AG08395 (cell line): ENCODE measurements at places on chromosomes 7 and 10.

GRCh38 chr10:81963606-81964005 is 88.6 kb downstream of the NRG3 start:
- DNase-seq: no peak

- DNase-seq: no peak
Measured at GRCh38 chr7:143385891-143386781, 5.0 kb downstream of the ZYX start.

GRCh38 chr10:80474941-80475340 is 20.8 kb downstream of the TSPAN14 start:
- DNase-seq: no peak

GRCh38 chr7:44521347-44522095 is 19.6 kb downstream of the NPC1L1 start:
- DNase-seq: no peak

GRCh38 chr7:26560526-26561256 is 269.0 kb downstream of the SNX10 start:
- no peak for DNase-seq

GRCh38 chr7:100159099-100159623 is 638 bp upstream of the TRAPPC14 start:
- DNase-seq: no peak

GRCh38 chr10:13973742-13974141 is 357.0 kb downstream of the FRMD4A start:
- no peak for DNase-seq

GRCh38 chr7:1009747-1010146 is 26.8 kb downstream of the CYP2W1 start:
- no peak for DNase-seq

DNA sequence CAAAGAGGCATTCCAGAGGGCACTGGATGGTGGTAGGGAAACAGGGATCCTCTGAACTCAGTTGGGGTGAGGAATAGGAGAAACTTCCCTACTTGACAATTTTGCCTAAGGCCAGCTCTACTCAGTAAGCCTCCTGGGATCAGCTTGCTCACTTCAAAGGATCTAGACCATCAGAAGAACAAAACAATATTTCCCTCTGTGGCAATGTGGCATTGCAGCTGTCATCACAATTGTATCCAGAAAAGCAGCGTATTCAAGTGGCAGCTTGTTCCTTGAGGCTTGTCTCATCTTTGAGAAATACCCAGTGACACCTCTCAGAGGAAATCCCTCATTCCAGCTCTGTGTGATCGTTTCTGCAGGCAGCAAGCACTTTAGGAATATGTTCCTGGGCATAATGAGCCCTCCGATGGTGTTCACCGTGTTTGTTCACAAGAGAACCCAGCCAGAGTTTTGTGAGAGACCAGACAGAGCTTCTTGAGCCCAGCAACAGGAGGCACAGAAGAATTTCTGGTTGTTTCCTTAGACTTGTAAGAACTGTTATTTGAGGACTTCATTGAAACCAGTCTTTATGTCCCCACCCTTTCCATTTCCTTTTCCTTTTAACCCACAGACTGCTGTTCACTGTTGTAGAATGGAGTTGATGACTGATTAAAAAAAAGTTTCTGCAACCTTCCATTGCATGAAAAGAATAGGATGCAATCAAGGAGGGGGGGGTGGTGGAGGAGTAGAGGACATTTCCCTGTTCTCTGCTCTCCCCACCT is 747.3 kb downstream of the LRMDA start:
- DNase-seq: no peak

DNA sequence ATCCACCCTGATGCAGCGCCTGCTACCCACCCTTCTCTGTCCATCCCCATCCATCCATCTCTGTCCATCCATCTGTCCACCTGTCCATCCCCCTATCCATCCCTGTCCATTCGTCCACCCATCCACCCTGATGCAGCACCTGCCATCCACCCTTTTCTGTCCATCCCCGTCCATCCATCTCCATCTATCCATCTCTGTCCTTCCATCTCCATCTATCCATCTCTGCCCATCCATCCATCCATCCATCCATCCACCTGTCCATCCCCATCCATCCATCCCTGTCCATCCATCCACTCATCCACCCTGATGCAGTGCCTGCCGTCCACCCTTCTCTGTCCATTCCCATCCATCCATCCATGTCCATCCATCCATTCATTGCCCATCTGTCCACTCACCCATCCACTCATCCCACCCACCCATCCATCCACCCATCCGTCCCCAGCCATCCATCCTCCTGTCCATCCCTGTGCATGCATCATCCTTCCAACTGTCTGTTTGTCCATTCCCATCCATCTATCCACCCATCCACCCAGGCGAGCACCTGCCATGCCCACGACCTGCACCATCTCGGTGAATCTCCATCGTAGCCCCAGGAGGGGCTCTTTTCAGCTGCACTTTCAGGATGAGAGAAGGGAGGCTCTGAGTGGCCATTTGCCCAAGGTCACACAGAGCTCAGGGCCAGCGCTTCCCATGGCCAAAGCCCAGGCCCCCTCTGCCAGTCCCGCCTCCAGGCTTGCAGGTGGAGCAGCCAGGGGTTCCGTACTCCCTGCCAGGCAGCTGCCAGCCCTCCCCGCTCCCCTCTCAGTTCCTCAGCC is 137.4 kb downstream of the LHPP start:
- no peak for DNase-seq

DNA sequence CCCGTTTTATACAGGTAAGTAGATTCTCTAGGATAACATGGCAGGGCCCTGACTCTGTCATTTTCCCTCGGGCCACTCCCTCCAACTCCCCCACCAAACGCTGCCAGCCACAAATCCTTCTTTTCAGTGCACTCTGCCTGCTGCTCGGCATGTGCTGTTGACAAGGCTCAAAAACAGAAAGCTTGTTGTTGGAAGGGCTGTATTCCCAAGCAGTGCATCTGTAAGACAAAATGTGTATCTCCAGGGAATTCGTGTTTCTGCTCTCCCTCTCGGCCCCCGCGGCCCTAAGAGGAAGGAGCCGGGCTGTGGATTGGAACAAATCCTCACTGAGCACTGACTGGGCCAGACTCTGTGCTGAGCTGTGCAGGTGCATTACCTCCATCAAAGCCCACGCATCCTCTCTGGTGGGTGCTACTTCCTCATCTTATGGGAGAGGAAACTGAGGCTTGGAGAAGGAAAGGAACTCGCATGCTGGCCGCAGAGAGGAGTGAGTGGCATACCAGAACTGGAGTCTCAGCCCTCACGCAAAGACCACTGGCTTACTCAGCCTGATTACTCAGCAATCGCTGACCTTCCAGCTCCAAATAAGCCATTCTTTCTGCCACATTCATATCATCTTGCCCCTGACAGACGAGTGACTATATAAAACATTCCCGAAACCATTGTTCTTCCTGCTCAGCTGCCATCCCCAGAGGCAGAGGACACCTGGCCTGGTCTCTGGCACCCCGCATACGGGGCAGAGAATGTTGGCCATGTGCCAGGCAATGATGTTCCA is 33.5 kb upstream of the ENO4 start:
- peak; percentile 46 for DNase-seq

DNA sequence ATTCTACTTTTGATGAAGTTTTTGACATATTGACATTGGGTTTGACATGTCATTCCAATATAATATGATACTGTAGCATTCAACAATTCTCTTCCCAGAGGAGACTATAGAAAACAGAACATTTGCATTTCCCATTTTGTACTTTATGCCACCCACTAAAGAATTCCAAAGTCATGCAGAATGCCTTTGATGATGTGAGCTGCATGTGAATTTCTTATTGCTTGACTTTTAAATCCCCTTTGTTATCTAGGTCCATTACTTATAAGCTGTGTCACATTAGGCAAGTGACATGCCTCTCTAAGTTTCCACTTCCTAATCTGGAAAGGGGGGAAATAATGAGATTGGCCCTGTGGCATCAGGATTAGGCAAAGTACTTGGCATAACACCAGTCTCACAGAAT is 436.7 kb downstream of the AUTS2 start:
- DNase-seq: no peak

DNA sequence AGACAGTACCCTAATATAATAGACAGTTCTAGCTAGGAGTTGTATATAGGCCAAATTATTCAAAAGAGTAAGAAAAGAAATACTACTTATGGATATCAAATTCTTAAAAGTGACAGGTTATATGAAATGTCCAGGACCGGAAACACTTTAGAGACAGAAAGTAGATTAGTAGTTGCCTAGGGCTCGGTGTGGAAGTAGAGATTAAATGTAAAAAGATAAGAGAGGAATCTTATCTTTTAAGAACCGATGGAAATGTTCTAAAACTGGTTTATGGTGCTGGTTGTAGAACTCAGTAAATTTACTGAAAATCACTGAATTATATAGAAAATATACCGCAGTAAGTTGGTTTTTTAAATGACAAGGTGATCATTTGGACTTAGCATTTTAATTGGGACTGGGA is 147.5 kb upstream of the ASAH2 start:
- no peak for DNase-seq

GRCh38 chr10:32938554-32939061 is 19.4 kb downstream of the ITGB1 start:
- DNase-seq: peak; percentile 22

GRCh38 chr10:15719049-15719898 is 448 bp downstream of the ITGA8 start:
- DNase-seq: no peak

GRCh38 chr10:29508554-29509244 is 126.1 kb downstream of the SVIL start:
- DNase-seq: no peak

GRCh38 chr7:4689668-4690067 is 7.6 kb downstream of the FOXK1 start:
- no peak for DNase-seq

GRCh38 chr7:136883046-136883445 is 14.6 kb downstream of the CHRM2 start:
- no peak for DNase-seq
